ENCODE measurements at places on chromosomes 1 and 21.

GRCh38 chr1:246294263-246294662 lies 212.8 kb downstream of the SMYD3 start:
- DNase-seq, result no peak

GRCh38 chr1:87686671-87687070 lies 358.0 kb downstream of the LMO4 start:
- DNase-seq, result no peak

DNA sequence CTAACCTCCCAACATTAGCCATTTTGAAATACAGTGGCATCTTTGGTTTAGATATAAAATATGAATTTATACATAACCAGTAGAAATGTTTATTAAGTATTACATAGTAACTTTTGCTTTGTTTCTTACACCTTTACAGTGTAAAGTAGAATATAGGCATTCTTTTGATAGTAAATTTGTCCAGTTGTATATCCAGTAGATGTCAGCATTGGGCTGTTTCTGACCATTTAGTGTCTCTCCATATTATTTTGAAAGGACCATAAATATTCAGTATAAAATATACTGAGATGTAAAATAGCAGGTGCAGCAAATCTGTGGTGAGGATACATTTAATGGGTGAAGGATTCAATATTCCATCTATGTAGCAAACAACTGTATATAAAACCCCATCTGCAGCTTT lies 115.8 kb upstream of the ZRANB2 start:
- no peak for DNase-seq

- no peak for DNase-seq
Observed at GRCh38 chr1:61181067-61182038, 99.0 kb downstream of the NFIA start.

GRCh38 chr21:44429894-44430293 lies 25.4 kb upstream of the LRRC3 start:
- no peak for DNase-seq

- no peak for DNase-seq
Observed at GRCh38 chr1:87560601-87561360, 232.1 kb downstream of the LMO4 start.

GRCh38 chr21:28540514-28540913 lies 452.2 kb downstream of the LTN1 start:
- no peak for DNase-seq

GRCh38 chr1:97457446-97458089 lies 463.3 kb downstream of the DPYD start:
- DNase-seq, result no peak

DNA sequence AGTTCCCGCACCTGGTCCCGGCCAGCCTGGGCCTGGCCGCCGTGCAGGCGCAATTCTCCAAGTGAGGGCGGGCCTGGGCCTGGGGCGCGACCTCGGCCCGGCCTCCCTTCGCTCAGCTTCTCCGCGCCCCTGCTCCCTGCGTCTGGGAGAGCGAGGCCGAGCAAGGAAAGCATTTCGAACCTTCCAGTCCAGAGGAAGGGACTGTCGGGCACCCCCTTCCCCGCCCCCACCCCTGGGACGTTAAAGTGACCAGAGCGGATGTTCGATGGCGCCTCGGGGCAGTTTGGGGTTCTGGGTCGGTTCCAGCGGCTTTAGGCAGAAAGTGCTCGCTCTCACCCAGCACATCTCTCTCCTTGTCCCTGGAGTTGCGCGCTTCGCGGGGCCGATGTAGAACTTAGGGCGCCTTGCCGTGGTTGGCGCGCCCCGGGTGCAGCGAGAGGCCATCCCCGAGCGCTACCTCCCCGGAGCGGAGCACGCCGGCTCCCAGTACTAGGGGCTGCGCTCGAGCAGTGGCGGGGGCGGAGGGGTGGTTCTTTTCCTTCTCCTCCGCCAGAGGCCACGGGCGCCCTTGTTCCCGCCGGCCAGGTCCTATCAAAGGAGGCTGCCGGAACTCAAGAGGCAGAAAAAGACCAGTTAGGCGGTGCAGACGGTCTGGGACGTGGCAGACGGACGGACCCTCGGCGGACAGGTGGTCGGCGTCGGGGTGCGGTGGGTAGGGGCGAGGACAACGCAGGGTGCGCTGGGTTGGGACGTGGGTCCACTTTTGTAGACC lies 1.2 kb downstream of the OLIG1 start:
- no peak for DNase-seq

DNA sequence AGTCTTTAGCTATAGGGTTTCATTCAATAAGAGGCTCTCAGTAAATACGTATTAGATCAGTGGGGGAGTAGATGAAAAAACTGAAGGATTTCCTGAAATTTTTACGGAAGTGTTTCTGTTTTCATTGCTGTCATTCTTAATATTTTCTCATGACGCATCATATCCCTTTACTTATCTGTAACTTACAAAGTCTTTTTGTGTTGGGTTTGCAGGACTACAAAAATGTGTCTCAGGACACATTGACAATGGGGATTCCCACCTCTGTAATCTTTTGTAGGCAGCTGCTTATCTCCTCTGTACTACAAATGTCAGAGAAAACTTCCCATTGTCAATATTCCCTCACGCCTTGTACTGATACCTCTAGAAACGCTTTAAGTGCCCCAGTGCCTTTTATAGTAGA lies 35.5 kb downstream of the CRP start:
- DNase-seq, result no peak

- DNase-seq, result no peak
Observed at GRCh38 chr1:67612788-67613241, 72.2 kb upstream of the GADD45A start.

DNA sequence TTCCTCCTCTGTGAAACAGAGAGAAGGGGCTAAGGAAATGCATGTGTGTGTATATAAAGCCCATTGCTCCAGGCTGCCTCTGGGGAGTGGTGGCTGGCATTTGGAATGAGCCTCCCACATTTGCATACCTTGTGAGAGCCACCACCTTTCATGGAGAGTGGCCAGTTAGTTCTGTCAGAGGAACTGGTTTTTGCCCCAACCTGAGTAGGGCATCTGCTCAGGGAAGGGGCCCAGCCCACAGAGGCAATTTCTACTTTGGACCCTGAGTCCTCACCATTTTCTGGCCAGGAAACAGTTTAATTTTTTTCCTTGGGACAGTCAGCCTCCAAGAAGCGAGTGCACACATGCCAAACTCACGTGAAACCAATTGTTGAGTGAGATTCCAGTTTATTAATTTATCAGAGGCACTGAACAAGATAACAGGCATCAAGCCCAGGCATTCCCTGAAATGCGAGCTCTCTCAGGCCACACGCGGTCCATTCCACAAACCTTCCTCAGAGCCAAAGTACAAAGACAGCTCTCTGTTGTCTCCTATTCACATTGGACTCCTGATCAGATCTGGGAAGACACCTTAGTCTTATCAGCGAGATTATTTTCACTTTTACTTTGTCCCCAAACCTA lies 1.0 kb upstream of the SLC6A9 start:
- no peak for DNase-seq

GRCh38 chr1:184947497-184948256 lies 26.6 kb downstream of the NIBAN1 start:
- no peak for DNase-seq

DNA sequence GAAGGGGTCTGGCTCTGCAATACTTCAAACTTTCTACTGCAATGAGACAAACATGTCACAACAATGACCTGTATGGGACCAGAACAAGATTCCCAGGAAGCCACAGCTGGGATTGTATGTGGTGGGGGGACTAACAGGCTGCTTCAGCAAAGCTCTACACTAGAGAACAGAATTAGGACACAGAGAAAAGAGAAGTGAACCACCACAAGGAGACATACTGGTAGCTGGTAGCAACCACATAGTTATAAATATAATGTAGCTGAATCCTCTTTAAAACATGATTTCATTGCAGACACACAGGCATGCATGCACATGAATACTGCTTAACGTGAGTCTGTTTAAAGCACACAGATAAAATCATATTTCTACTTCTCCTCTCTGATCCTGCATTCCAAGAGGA lies 3.5 kb upstream of the ILDR2 start:
- DNase-seq, result no peak

DNA sequence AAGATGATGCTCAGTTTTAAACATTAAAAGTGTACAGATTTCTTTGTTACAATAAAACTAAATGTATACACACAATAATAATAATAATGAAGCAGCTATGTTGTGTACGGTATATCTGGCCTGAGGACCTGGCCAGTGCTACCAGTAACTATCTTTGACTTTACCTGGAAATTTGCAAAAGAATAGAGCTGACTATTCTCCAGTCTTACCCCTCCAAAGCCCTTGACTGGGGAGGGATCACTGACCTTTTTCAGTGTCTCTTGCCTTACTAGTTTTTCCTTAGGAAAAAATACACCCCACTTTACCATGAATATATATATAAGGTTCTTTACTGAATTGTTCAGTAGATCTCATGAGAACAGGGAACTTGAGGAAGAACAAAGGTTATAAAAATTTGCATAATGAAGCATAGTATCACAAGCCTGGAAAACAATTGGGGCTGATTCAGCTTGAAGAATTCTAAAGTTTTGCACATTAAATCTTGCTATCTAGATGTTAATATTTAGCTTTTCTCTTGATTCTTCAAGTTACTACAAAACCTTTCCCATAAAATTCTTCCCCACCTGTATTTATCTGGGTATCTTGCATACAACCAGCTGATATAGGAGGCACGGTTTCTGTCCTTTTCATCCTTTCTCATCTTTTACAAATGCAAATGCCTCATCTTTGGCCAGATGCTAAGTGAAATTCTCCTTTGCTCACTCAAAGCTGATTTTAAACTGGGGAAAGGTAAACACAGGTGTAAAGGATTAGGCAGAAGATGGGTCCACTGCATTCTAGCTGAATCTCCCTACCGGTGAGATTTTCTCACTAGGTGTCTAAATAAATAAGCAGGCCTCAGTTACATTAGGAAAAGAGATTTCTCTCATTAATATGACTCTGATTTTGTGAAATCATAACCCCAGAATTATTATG lies 25.0 kb upstream of the SLAMF1 start:
- no peak for DNase-seq

DNA sequence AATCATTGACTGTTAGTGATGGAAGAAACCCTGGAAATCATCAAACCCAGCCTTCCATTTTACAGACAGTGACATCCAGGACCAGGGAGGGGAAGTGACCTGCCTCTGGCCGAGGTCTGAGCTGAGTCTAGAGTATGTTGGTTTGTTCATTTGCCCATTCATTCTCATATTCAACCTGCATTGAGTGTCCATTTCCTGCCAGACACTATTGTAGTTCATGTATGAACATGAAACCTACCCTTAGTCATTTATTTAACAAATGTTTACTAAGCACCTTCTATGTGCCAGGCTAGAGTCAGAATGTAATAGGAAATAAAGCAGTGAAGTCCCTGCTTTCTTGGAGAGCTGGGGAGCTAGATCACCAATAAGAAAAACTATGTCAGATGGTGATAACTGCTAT lies 51.3 kb downstream of the KCND3 start:
- DNase-seq, result no peak

DNA sequence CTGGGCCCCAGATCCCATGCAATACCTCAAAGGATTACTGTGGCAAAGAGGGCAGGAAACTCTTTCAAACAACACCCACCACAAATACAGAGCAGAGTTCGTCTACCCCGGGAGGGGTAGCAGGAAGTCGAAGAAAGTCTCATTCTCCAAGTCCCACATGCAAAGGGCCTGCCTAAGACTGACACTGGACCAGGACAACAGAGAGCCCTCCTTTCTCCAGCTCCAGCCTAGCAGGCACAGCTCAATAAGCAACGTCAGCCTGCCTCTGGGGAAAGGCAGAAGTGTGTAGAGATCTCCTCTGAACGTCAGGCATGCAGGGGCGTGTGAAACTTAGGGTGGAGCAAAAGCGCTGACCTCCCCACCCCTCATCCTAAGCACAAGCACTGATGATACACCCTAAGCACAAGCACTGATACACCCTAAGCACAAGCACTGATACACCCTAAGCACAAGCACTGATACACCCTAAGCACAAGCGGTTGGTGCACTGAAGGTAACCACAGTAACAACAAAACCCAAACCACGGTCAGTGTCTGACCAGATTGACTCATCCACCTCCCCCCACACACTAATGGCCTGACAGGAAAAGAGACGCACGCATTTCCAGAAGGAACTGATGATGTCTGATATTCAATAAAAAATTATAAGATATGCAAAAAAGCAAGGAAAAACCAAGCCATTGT lies 1.3 kb downstream of the KRTAP12-3 start:
- no peak for DNase-seq

GRCh38 chr1:246782120-246782900 lies 58.1 kb downstream of the SCCPDH start:
- DNase-seq, result no peak

DNA sequence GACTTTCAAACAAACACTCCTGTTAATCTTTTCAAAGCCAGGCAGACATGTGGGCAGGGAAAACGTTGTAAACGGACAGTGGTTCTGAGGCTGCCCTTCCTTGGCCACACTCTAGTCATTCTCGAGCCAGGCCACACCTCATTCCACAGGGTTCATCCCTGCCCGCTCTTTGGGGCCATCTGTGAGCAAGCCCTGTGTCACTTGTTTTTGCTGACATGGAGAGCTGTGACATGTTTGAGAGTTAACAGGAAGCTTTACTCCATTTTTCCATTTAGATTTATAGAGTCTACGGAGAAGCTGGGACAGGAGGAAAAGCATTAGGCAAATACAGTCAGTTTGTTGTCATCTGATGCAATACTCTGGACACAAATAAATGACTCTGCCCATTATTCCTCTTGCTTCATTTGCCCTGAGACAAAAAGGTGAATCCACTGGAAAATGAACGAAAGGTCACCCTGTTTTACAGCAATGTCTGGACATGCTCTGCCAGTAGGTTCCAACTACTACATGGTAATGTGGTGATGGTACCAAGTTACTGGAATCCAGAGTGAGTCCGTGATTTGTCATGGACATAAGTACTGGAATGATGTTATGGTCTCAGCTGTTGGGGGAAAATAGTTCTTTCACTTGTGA lies 126.9 kb downstream of the CLIC6 start:
- no peak for DNase-seq

- peak; percentile 44 for DNase-seq
Observed at GRCh38 chr21:42312626-42313104, 2.5 kb downstream of the TFF3 start.

GRCh38 chr1:62997884-62998283 lies 214.0 kb downstream of the ATG4C start:
- DNase-seq, result no peak

- peak; percentile 51 for DNase-seq
Observed at GRCh38 chr1:99645699-99646531, at the start of gene PALMD. PALMD (plus strand) TSS chr1:99646113; CDS start chr1:99646318, 205 bp downstream.

DNA sequence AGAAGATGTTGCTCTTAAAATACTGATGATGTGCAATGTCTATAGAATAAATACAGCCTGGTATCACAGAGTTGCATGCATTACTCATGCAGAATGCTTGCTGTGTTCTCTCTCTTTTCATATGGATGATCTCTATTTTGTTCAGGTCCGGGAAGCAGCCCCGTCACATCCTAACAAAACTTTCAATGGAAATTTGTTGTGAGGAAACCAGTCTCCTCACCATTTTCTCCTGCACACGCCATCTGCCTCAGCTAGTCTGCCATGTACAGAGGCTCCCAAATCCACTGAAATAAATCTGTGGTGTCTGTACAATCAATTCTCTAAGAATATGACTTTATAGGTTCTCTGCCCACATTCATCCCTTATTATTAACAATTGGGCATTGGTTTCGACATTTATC lies 42.4 kb downstream of the DAB1 start:
- no peak for DNase-seq

- DNase-seq, result no peak
Observed at GRCh38 chr1:116781034-116781433, 26.8 kb downstream of the CD2 start.

GRCh38 chr1:29991815-29992214 lies 731.6 kb downstream of the MATN1 start:
- no peak for DNase-seq

GRCh38 chr1:19567041-19567440 lies 77.1 kb upstream of the NBL1 start:
- DNase-seq, result no peak
